ENCODE measurements at places on chromosomes 1 and 21. TPM values are rescaled to one million over a fixed set of nuclear protein-coding genes. Genes with fewer than 3 reads are reported as not detected.
A peak's percentile ranks its signal among the peaks of the same experiment; 100 is the strongest.

DNA sequence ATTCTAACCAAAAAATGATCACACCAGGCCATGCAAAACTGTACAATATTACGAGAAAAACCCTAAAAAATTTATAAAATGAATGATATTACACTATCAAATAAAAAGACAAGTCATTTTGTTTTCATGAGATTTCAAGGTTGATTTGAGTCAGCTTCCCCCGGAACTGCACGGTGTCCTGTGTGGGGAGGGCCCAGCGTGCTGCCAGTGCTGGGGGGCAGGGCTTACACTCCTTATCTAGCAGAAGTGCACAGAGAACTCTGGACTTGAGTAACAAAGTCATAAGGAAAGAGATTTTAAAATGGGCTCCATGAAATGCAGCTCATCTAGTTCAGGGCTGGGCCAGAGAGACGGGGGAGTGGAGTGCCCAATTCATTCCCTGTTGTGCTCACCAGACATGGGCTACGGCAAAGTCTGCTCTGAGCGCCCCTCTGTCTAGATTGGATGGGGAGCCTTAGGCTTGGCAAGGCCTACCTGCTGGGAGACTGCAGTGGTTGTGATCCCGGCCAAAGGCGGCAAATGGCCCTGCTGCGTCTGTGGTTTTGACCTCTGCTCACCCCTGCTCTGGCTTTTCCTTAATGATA lies 50.1 kb downstream of the COQ8A start:
- DNase-seq, result no peak

- DNase-seq, result no peak
These were observed 888 bp downstream of the HES5 start for GRCh38 chr1:2528966-2529783.

- DNase-seq, result no peak
These were observed 2.2 kb downstream of the PALMD start for GRCh38 chr1:99648107-99648506.

GRCh38 chr1:214154596-214155292 lies 126.2 kb upstream of the SMYD2 start:
- no peak for DNase-seq

GRCh38 chr1:41915786-41916571 lies 2.7 kb downstream of the HIVEP3 start:
- DNase-seq, result no peak

DNA sequence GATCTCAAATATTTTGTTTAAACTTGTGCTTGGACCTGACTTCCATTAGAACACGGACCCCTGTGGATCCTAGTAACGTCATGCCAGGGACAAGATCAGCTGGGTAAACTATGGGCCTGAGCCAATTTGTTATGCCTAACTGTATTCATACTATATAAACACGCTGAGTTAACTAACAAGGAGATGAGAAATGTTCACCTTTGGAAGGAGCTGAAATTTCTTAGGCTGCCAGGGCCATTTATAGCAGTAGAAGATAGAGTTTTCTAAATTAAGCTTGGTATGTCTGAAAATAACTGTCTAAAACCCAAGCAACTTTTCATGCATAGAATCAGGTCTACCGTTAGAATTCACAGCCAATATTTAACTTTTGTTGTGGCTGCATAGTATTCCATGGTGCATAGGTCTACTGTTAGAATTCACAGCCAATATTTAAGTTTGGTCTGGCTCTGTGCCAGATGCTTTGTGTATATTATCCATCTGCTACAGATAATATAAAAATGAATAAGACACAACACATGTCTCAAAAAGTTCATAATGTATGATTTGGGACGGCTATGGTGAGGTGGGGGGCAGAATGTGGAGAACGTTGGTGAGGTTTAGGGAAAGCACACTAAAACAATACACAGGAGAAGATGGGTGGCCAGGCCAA lies 61.5 kb downstream of the NMNAT2 start:
- DNase-seq, result no peak

GRCh38 chr1:167121375-167122120 lies 27.7 kb downstream of the STYXL2 start:
- peak; percentile 89 for DNase-seq

GRCh38 chr1:79322511-79323027 lies 316.0 kb upstream of the ADGRL4 start:
- DNase-seq, result no peak

KRTAP21-2 gene
- not detected for total RNA-seq

PDXK gene
- 96.7 TPM for total RNA-seq

TMIGD3 gene
- total RNA-seq, result not detected

MROH9 gene
- total RNA-seq, result not detected

ACTN2 gene
- not detected for total RNA-seq

PTAFR gene
- 0.08 TPM for total RNA-seq

CHIA gene
- total RNA-seq, result not detected
